ENCODE measurements at places on chromosomes 1 and 21. TPM values are rescaled to one million over a fixed set of nuclear protein-coding genes. Genes with fewer than 3 reads are reported as not detected.

HAO2 gene
- total RNA-seq: not detected

MIER1 gene
- total RNA-seq: 56.5 TPM

- no peak overlapping the region for H3K4me3 ChIP-seq
- no peak overlapping the region for H3K27ac ChIP-seq
- DNase-seq: no peak
- H3K4me1 ChIP-seq: no peaks in the 10 kb centered on the region
- H3K36me3 ChIP-seq: no peaks in the 10 kb centered on the region
Observed at GRCh38 chr1:203112475-203112874, 15.1 kb upstream of the ADORA1 start.

DNA sequence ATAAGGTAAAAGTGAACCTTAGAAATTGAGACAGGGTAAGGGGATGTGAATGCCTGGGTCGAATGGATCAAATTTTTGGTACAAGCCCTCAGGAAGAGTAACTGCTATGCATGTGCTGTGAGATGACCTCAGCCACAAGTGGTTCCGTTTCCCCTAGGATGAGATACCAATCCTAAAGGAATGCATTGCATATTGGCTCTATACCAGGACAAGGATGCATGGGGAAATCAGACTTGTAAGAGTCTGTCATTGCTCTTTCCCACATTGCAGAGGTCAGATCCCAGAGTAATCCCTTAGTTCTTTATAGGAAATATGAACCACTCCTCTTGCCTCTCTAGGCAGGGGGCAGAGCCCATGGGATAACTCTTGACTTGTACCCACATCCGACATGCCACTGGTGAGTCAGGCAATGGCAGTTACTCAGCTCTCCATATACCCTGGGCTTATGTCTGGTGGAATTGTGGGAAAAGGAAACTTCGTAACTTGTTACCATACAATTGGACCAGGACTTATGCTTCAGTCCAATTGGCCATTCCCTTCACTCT is 428.3 kb upstream of the ZRANB2 start:
- DNase-seq: no peak
- no peaks in the 10 kb centered on the region for H3K4me1 ChIP-seq
- H3K36me3 ChIP-seq: no peaks in the 10 kb centered on the region
- no peak overlapping the region for H3K27ac ChIP-seq

- no peak overlapping the region for H3K27ac ChIP-seq
- H3K4me1 ChIP-seq: no peaks in the 10 kb centered on the region
- no peaks in the 10 kb centered on the region for H3K36me3 ChIP-seq
- H3K4me3 ChIP-seq: no peak overlapping the region
- no peaks in the 10 kb centered on the region for H3K27me3 ChIP-seq
- no peak for DNase-seq
Observed at GRCh38 chr21:31830701-31831100, 42.1 kb upstream of the HUNK start.

- H3K36me3 ChIP-seq: no peaks in the 10 kb centered on the region
- peaks cover 10% of the 10 kb centered on the region for H3K27me3 ChIP-seq
- DNase-seq: no peak
- no peak overlapping the region for H3K4me3 ChIP-seq
Observed at GRCh38 chr1:176919386-176920378, 244.8 kb downstream of the ASTN1 start.

DNA sequence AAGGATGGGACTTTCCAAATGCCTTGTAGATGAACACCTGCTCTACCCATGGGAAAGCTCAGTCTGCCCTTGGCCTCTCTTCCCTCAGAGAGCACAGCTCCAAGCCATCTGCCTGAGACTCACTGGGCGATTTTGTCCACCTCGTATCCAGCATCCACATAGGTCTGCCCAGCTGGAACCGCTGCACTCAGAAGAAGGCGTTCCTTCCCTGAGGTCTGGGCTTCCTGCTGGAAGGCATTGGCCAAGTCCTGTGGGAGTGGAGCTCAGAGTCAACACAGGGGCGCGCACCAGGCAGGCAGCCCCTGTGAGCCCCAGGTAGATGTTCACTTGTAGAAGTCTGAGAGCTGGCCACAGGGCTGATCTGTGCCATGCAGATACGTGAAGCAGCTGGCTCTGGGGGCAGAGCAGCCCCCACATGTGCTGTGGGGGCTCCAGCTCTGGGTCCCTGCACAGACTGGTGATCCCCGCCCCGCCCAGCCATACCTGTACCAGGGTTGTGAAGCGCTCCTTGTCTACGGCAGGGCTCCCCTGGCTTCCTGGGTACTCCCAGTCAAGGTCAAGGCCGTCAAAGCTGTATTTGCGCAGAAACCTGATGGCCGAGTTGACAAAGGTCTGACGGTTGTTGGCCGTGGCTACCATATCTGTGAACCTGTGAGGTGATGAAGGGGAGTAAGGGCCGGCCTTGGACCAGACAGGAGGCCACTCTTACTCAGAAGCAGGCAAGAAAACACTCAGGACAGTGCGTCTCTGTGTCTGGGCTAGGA is 6.3 kb downstream of the CHIT1 start:
- no peak overlapping the region for H3K4me3 ChIP-seq
- DNase-seq: no peak
- no peaks in the 10 kb centered on the region for H3K36me3 ChIP-seq
- H3K4me1 ChIP-seq: no peaks in the 10 kb centered on the region
- H3K27ac ChIP-seq: no peak overlapping the region

DNA sequence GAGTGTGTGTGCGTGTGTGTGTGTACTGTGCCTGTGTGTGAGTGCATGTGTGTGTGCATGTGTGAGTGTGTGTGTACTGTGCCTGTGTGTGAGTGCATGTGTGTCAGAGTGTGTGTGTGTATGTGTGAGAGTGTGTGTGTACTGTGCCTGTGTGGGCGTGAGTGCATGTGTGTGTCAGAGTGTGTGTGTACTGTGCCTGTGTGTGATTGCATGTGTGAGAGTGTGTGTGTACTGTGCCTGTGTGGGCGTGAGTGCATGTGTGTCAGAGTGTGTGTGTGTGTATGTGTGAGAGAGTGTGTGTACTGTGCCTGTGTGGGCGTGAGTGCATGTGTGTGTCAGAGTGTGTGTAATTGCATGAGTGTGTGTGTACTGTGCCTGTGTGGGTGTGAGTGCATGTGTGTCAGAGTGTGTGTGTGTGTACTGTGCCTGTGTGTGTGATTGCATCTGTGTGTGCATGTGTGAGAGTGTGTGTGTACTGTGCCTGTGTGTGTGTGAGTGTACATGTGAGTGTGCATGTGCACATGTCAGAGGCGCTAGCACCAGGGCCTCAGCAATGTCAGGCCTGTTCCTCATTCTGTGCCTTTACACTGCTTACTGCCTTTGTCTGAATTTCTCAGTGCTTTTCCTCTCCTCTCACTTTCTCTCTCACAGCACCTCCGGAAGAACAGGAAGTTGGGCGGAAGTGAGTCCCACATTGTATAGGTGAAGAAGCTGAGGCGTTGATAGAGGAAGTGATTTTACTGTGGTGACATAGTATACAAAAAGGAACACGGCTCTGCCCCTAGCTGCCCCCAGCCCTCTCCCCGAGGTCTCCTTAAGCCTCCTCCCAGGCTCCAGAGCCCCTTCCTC is 4.9 kb downstream of the SLC5A9 start:
- H3K4me1 ChIP-seq: peaks cover 3% of the 10 kb centered on the region
- no peak overlapping the region for H3K4me3 ChIP-seq
- peak; percentile 58 for DNase-seq

DNA sequence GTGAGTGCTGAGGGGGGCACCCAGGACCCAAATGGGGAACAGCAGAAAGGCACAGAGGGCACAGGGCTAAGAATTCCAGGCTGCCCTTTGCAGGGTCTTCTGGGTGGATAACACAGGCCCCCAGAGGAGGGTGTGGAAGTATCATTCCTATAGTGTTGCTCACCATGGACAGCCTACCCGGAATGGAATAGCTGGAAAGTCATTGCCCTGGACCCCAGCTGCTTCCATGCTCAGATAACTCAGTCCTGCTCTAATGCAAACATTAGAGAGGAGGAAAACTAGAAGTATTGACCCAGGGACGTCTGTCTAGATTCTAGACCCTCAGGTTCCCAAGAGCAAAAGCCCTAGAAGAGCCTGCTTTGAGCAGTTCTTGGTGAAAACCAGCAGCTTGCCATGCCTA is 24.7 kb downstream of the SLC6A17 start:
- no peak overlapping the region for H3K4me3 ChIP-seq
- no peaks in the 10 kb centered on the region for H3K36me3 ChIP-seq
- H3K4me1 ChIP-seq: no peaks in the 10 kb centered on the region
